ENCODE measurements at places on chromosomes 16 and 17. TPM values are rescaled to one million over a fixed set of nuclear protein-coding genes. Genes with fewer than 3 reads are reported as not detected.

FOXN1 gene
- total RNA-seq, result not detected

MILR1 gene
- not detected for total RNA-seq

TP53TG3C gene
- total RNA-seq, result not detected

ZP2 gene
- total RNA-seq, result not detected

MMP2 gene
- total RNA-seq, result 452 TPM

TMIGD1 gene
- not detected for total RNA-seq

AOC3 gene
- total RNA-seq, result 1.1 TPM

GNGT2 gene
- total RNA-seq, result not detected

MPP3 gene
- total RNA-seq, result 6.1 TPM

BRIP1 gene
- total RNA-seq, result 6.0 TPM

MYLK3 gene
- 0.24 TPM for total RNA-seq

ITGAD gene
- total RNA-seq, result not detected

FMNL1 gene
- total RNA-seq, result 2.8 TPM

LITAFD gene
- total RNA-seq, result not detected

HAP1 gene
- 0.24 TPM for total RNA-seq

CDH3 gene
- 3.6 TPM for total RNA-seq

KRT28 gene
- total RNA-seq, result not detected

TBC1D3E gene
- total RNA-seq, result not detected

ZNF597 gene
- 2.3 TPM for total RNA-seq

RASD1 gene
- 1.2 TPM for total RNA-seq

PRR35 gene
- not detected for total RNA-seq

KRT36 gene
- not detected for total RNA-seq

DLX3 gene
- total RNA-seq, result not detected

C1QTNF8 gene
- not detected for total RNA-seq

PPM1E gene
- total RNA-seq, result 1.7 TPM

NGFR gene
- total RNA-seq, result 2.8 TPM

SLC5A10 gene
- not detected for total RNA-seq

OGFOD3 gene
- total RNA-seq, result 32.8 TPM

TNP2 gene
- total RNA-seq, result not detected

APPBP2 gene
- 65.0 TPM for total RNA-seq

PRAC2 gene
- not detected for total RNA-seq

C16orf92 gene
- total RNA-seq, result not detected

SMURF2 gene
- 41.7 TPM for total RNA-seq

IRF8 gene
- total RNA-seq, result not detected

METTL9 gene
- total RNA-seq, result 91.9 TPM

KRT17 gene
- 43.2 TPM for total RNA-seq

EXOC3L1 gene
- total RNA-seq, result not detected

TP53 gene
- total RNA-seq, result 99.5 TPM

TBC1D3K gene
- total RNA-seq, result not detected

GFAP gene
- not detected for total RNA-seq

CA5A gene
- not detected for total RNA-seq

G6PC1 gene
- total RNA-seq, result not detected

CPNE7 gene
- total RNA-seq, result 19.7 TPM

SOX15 gene
- 0.78 TPM for total RNA-seq

CSH1 gene
- not detected for total RNA-seq
